Stimulated activated CD4-positive, alpha-beta T cell treated with anti-CD3 and anti-CD28 coated beads, Interleukin-2, amount 100 ng/mL, for 48 hours (primary cell): ENCODE measurements at places on chromosomes 12 and 14.

GRCh38 chr14:72617391-72618031 lies 276.4 kb downstream of the DPF3 start:
- no peak for DNase-seq

GRCh38 chr14:35107866-35108265 lies 13.9 kb downstream of the PPP2R3C start:
- no peak for DNase-seq

DNA sequence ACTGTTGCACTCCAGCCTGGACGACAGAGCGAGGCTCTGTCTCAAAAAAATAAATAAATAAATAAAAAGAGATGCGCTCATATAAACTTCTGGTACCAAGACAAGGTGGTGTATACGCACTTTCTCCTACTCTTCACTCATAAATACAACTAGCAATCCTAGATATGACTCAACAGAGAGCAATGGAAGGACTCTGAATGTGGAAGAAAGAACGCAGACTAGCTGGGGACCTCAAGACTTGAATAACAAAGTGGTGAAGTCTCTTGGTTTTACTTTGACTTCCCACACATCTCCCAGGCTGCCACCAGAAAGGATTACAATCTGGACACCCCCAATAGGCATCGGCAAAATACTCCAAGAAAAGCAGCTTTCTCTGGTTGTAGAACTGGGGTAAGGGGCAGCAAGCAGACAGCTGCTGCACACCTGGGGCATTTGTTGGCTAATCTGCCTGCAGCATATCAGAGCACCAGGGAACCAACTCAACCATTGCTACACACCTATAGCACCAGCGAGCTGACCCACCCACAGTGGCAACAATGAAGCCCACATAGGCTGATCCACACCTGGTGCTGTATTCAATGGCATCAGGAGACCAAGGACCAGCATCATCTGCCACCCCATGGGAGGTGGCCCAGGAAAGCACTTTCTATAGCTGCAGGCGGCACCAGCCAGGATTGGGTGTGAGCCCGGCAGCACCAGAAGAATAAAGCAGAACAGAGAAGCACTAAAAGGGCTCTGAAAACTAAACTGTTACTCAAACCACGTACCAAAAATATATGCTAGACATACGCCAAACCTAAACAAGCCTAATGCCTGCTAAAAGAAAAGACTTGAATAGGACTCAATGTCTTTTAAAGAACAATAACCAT lies 1231.7 kb upstream of the TMEM132C start:
- no peak for DNase-seq

GRCh38 chr14:105993814-105994213 lies 467.4 kb downstream of the TMEM121 start:
- DNase-seq: no peak

DNA sequence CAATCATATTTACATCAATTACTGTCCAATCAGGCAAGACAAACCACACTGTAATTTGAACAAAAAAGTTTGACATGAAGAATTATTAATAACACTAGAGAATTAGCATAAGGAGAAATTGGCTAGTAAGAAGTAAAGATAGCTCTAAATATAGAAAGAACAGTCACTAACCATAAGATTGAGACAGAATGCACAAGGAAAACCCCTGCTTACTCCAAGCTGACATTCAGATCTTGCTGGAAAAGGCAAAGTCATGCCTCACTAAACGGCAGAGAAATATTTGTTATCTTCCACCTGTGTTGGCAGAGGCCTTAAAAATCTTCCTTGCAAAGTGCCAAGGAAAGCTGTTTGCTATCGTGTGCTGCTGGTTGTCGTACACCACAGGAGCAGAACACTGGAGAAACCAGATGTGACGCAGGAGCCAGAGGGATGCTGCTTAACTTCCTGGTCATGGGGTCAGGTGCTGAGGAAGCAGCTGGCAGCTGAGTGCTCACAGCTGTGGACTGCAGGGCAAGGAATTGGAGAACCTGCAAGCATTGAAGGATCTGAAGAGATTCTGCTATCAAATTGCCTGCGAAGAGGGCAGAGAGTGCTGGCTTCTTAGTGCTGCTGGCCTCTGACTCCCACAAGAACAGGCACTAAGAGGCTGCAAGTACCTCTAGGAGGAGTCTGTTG lies 1323.3 kb downstream of the LRFN5 start:
- DNase-seq: no peak

GRCh38 chr14:94111276-94112095 lies 950 bp downstream of the IFI27 start:
- no peak for DNase-seq
